ENCODE measurements at places on chromosomes 16 and 17.

- DNase-seq = no peak
Observed at GRCh38 chr16:66592241-66592640, 12.3 kb upstream of the CMTM3 start.

DNA sequence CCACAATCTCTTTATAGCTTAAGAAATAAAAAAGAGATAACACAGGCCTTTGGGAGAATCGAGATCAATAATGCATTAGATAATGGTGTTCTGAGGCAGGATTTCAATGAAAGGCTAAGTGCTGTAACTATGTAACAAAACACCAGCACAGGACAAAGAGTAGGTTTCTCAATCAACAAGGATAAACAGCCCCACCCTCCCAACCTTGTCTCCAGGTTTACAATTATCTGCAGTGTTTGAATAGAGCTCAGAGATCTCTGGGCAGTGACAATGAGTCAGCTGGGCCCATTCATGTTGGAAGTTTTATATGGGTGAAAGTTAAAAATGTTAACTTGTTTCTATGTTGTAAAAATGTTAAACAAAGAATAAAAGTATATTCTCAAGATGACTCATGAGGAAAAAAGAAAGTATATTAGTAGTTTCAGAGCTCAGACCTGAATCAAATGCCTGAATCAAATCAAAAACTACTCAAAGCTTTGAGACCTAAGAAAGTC is 17.0 kb upstream of the KRT20 start:
- no peak for DNase-seq

DNA sequence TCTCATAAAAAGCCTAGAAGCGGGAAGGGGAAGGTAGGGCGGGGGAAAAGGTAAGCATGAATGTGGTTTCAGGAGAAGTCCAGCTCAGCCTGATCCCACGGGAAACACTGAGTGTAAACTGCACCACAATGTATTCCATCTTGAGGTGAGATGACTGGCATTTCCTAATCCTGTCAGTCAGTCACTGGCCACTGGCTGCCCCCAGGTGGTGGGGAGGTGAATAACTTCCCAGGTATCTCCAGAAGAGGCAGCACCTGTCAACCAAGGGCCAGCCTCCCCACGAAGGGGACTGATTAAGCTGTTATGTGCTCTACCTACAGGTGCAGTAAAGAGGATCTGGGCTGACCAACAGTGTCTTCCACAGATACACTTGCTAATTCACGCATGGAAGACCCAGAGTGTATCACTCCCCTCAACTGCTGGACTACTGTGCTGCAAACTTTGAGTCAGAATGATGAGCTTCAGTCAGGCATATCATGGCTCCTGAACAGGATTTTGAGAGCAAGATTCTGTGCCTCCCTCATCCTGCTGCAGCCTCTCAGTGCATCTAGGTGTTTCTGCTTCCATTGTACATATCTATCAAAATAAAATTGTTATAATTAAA is 108.5 kb upstream of the CCL2 start:
- DNase-seq = peak; percentile 74

DNA sequence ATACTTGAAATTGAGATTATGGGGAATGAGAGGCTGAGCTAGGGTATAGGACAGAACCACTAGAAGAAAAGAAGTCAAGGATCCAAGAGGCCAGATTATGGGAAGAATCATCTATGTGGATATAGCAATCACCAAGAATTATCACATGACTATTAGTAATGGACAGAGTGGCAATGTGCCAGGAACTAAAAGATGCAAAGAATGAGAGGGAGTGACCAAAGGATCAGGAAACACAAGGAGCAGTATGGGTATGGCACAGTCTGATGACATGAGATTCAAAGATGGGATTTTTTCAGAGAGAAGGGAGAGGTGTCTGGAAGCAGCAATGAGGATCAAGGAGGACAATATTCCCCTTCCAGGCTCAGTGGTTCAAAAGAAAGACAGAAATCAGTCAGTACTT is 212.2 kb downstream of the AATF start:
- DNase-seq = no peak

DNA sequence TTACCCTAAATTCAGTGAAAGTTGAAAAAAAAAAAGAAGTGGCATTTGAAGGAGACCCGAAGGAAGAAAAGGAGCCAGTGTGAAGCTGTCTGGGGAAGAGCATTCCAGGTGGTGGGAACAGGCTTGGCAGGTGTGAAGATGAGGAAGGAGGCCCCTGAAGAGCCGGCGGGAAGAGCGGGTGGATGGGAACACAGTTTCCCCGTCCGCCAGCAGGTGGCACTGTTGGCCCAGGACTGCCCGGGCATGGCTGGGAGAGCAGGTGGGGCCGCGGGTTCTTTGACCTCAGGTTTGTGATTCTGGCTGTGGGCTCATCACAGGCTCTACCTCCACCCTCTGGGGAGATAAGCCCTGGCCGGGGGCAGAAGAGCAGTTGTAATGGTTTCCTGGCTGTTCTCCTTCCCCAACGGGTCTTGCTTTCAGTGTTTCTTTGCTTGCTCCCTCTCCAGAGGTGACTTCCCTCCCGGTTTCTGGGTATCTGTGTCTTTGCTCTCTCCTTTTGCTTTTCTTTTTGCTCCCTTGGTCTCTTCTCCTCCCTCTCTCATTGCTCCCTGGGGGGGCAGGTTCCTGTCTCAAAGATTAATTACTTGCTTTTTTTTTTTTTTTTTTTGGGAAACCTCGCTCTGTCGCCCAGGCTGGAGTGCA is 32.3 kb downstream of the RAP1GAP2 start:
- DNase-seq = peak; percentile 86

DNA sequence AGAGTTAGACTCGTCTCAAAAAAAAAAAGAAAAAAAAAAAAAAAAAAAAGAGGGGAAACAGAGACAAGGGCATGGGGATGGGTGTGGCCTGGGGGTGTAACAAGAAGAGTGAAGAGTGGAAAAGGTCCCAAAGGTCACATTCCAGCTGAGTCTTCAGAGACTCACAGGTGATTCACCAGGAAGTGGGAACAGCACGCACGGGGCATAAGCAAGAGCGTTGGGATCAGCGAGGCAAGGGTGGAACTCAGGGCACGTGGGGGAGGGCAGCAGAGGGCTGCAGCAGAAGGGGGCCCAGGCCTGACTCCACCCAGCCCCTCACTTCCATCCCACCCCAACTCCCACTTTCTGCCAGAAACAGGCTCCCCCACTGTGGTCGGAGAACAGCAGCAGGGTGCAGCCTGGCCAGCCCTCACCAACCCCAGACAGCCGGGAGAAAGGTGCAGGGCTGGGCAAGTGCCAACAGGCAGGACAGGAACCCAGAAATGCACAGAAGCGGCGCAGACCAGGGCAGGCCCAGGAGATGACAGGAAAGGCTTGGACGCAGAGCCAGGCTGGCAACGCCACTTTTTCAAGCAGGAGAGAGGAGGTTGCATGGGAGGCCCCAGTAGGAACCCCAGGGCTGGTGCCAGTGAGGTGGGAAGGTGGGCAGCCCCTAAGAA is 3.3 kb downstream of the MEAK7 start:
- no peak for DNase-seq

DNA sequence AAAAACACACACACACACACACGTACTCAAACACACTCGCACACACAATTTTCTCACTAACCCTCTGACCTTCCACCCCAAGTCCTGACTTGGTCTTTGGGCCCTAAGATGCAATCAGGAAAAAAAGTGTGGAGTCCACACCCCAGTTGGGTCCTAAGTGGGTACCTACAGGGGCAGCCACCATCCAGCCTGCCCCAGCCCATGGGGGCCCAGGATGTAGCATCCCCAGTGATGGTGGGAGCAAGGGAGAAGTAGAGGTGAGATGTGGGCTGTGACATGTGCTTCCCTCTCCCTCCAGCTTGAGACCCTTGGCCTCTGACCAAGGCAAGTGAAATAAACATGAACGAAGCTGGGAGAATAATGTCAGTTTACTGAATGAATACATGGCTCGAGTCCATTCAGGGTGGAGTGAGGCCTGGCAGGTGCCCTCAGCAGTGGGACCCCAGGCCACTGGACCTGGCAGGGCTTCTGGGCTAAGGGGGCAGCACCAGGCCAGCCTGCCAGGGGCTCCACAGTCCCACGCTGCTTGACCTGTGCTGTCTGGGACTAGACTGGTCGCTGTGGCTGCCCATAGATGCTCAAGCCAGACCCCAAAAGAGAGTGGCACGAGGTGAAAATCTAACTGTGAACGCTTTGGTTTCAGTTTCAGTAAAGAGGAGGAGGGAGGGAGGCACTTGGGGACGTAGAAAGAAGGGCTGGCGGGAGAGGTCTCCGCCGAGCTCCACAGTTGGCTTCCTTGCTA is 73.7 kb downstream of the MRC2 start:
- no peak for DNase-seq

DNA sequence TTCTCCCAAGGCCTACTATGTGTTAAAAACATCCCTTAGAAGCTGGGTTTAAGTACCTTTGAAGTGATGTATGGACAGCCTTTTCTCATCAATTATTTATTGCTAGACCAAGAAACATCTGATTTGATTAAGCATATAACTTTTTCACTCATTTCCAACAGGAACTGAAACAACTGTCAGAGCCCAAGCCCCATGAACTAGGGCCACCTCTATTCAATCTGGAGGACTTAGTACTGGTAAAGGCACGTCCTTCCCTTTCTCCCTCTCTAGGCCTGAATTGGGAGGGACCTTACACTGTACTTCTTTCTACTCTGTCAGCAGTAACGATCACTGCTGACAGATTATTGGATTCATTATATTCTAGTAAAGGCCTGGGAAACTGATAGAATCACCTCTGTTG is 612.0 kb upstream of the CDH8 start:
- no peak for DNase-seq

DNA sequence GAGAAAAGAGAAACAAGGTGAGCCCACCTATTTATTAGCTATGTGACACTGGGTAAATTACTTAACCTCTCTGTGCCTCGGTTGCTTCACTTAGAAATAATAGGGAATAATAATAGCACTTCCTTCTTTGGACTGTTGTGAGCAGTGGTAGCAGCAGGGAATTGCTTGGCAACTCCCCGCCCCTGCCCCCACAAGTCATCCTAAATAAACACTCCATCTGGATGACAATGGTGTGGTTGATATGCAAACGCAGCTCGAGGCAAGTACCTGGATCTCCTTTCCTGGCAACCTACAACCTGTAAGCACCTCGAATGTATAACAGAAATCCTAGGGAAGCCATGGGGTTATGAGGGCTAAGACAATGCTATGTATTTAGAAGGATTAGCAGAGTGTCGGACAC is 9.1 kb downstream of the TEKT3 start:
- DNase-seq = no peak

GRCh38 chr17:12554251-12554650 is 111.4 kb upstream of the MYOCD start:
- DNase-seq = no peak

- no peak for DNase-seq
Observed at GRCh38 chr16:29237971-29238370, 168.5 kb downstream of the NPIPB11 start.

DNA sequence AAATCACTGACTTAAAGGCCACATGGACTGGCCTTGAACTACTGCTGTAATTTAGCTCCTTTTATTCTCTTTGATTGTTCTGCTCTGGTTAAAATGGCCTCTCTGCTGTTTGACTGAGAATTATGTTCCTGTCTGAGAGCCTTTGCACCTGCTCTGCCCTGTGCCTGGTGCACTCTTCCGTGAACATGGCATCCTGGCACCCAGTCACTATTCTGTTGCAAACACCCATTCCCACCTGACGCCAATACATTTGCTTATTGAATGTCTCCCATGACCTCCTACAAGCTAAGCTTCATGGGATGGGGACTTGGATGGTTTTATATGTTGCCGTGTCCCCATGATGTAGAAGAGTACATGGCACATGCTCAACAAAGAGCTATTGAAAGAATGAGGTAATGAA is 20.1 kb downstream of the HSD17B2 start:
- DNase-seq = no peak

DNA sequence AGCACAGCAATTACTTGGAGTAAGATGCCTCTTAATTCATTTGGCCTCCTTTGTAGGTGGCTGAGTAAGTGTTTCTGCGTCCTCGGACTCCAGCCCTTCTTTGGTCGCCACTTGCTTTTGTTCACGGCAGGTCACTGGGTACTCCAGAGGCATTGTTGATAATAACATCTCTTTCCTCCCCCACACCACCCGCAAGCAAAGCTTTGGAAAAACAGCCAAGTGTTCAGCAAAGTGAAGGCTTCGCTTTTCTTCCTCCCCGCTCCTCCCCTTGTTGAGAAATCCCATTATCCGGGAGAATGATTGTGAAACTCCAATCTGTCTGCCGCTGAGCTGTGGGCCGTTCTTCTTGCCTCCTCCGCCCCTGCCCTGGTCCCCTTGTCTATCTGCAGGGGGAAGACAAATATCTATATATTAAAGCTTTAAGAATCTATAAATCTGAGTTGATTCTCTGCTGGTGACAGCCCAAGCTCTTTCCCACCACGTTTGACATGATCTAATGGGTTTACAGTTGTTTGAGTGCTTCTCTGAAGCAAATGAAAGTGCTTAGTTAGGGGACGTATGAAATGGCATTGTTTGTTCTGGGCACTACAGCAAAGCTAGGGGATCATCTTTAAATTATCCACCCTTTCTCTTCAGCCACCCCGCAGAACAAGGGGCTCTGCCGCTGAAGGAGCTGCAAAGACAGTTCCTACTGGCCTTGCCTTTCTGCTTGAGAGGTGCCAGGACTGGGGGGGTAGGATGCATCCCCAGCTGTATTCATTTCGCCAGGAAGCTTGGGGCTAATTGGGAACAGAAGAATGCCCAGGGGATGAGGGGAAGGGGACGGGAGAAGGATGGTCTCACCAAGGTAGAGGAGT is 167.1 kb downstream of the CCDC182 start:
- DNase-seq = no peak

DNA sequence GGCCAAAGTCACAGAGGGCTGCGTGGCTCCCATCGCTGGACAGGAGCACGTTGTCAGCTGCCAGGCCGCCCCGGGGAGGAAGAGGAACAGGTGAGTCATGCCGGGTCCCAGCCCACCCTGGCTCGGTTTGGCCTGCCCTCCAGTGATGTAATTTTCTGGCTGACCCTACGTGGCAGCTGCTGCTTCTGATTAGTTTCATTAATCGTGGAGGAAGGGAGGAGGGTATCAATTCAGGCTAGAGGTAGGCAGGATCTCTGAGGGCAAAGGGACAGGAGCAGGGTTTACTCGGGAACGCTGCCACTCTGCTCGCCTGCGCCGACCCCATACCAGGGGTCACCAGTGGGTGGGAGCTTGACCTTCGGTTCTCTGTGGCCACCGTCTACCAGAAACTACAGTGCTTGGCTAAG is 11.7 kb upstream of the SPATA32 start:
- DNase-seq = no peak

- no peak for DNase-seq
Observed at GRCh38 chr17:77564278-77564920, 394.1 kb upstream of the TNRC6C start.

DNA sequence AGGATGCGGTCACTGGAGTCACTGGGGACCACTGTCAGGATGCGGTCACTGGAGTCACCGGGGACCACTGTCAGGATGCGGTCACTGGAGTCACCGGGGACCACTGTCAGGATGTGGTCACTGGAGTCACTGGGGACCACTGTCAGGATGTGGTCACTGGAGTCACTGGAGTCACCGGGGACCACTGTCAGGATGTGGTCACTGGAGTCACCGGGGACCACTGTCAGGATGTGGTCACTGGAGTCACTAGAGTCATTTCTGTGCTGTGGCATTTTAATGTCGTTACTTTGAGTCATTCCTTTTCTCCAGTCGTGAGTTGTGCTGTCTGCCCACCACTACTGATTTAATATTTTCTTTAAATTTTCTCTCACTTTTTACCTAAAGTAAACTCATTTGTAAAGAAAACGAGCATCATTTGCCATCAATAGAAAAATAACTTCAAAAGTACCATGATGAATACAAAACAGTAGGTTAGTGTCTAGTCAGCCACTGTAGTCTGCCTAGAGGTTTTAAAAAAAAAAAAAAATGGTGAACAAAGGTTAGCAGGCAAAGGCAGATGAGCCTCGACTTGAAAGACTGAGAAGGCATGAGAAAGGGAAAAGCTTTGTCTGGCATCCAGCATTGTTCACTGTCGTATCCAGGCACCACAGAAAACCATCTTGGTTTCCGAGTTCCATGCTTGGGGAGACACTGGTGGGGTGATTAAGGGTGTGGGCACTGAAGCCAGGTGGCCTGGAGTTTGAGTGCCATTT is 346.6 kb downstream of the SNX29 start:
- peak; percentile 61 for DNase-seq

Data from stimulated activated CD4-positive, alpha-beta T cell treated with anti-CD3 and anti-CD28 coated beads, Interleukin-15, amount 100 ng/mL, for 24 hours (primary cell).